Cortex of kidney (tissue), 1 donor: ENCODE measurements at places on chromosomes 16 and 17.

- DNase-seq, result no peak
Observed at GRCh38 chr16:28140788-28141618, 70.8 kb downstream of the XPO6 start.

GRCh38 chr17:62935523-62935922 lies 30.5 kb upstream of the TANC2 start:
- DNase-seq, result no peak

- DNase-seq, result no peak
Observed at GRCh38 chr17:60792250-60792898, 114.7 kb downstream of the BCAS3 start.

DNA sequence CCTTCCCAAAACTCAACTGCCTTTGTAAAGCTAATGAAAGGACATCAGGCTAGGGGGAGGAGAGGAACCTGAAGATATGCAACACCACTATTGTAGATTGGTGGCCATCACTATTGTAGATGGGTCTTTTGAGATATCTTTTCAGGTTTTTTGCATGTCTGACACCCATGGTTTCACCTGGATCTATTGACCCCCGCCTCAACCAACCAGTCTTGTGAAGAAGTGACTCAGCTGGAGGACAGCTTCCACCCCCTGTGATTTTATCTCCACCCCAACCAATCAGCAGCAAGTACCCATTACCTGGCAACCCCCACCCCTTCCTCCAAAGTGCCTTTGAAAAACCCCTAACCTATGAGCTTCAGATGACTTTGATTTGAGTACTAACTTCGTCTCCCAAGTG lies 382.6 kb upstream of the GOT2 start:
- no peak for DNase-seq

DNA sequence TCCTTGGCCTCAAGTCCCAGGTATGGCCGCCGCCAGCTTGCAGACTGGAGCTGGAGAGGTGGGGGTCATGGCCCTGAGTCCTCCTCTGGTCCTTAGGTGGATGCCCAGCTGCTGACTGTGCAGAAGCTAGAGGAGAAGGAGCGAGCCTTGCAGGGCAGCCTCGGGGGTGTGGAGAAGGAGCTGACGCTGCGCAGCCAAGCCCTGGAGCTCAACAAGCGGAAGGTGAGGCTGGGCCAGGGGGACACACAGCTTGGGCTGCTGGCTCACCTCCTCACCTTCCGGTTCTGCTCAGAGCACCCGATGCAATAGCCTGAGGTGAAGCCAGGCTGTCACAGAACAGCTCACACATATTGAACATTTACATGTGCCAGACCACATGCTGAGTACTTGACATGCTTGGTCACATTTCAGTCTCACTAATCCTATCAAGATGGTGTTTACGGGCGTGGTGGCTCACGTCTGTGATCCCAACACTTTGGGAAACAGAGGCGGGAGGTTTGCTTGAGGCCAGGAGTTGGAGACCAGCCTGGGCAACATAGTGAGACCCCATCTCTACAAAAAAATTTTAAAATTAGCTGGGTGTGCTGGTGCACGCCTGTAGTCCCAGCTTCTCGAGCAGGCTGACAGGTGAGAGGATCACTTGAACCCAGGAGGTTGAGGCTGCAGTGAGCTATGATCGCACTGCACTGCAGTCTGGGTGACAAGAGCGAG lies 7.4 kb downstream of the RNF40 start:
- DNase-seq, result no peak

- DNase-seq, result no peak
Observed at GRCh38 chr17:32596628-32597027, 109.8 kb downstream of the CDK5R1 start.

DNA sequence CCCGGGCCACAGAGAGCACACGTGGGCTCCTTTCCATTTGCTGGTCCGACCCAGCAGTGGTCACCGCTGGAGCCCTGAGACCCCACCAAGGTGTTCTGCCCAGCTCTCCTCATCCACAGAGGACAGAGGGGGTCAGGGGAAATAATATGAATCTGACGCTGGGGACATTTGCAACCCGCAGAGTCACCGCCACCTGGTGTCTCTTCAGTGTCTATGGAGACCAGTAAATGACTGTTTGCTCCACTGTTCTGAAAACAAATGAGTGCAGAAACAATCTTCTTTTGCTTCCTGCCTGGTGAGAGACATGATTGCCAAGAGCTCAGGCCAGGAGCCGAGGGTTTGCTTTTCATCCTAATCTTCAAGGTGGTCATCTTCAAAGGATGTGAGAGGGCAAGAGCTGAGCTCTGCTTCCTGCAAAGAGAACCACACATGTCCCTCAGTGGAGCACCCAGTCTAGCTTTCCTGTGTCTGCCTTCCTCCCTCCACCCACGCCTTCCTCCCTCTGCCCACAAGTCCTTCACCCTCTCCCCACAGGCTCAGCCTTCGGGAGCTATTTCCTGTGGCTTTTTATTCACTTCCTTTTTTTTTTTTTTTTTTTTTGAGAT lies 14.7 kb upstream of the KLHDC4 start:
- DNase-seq, result no peak

DNA sequence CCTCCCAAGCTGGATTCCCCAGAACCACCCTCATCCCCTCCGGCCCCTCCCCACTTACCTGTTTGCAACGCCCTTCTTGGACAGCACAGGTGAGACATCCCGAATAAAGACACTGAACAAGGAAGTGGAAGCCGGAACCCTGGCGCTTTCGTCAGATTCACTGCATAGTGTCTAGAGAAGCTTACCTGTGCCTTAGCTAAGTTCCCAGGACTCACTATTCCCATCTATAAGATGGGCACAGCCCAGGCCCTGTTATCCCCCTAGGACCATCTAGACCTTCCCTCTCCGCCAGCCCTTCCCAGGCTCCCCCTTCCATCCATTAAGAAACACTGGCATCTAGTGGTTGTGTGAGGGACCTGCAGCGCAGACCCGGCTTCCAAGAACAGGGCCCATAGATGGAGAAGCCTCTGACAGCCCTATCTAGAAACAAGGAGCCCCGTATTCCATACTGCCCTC lies 26.9 kb upstream of the RPL38 start:
- no peak for DNase-seq

GRCh38 chr16:27811881-27812280 lies 251.6 kb downstream of the GSG1L start:
- no peak for DNase-seq

DNA sequence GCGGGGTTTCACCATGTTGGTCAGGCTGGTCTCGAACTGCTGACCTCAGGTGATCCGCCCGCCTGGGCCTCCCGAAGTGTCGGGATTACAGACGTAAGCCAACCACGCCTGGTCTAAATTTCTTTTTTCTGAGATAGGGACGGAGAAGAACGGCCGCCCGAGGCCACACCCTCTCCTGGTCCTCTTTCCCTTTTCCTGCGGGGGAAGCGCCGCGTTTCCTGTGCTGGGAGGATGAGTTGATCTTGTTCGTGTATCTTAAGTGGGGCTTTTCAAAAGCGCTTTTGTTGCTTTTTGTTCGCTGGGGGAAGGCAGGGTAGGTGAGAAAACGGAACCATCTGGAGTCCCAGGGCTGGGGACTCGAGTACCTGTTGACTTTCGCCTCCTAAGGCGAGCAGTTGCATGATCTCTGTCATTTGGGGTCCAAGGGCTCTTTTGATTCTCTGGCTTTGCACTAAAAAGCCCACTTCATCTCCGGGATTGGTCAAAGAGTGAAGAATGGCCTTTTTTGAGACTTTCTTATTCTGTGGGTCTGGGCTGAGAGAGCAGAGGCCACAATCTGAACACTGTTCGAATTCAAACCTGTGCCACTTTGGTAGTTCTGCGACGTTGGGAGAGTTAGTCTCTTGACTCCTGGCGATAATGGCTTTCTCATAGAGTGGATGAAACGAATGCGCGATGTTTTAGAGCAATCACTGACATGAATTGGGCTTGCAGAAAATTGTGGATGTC lies 1.3 kb downstream of the FUS start:
- no peak for DNase-seq

- no peak for DNase-seq
Observed at GRCh38 chr17:57600074-57600473, 145.0 kb downstream of the CCDC182 start.

DNA sequence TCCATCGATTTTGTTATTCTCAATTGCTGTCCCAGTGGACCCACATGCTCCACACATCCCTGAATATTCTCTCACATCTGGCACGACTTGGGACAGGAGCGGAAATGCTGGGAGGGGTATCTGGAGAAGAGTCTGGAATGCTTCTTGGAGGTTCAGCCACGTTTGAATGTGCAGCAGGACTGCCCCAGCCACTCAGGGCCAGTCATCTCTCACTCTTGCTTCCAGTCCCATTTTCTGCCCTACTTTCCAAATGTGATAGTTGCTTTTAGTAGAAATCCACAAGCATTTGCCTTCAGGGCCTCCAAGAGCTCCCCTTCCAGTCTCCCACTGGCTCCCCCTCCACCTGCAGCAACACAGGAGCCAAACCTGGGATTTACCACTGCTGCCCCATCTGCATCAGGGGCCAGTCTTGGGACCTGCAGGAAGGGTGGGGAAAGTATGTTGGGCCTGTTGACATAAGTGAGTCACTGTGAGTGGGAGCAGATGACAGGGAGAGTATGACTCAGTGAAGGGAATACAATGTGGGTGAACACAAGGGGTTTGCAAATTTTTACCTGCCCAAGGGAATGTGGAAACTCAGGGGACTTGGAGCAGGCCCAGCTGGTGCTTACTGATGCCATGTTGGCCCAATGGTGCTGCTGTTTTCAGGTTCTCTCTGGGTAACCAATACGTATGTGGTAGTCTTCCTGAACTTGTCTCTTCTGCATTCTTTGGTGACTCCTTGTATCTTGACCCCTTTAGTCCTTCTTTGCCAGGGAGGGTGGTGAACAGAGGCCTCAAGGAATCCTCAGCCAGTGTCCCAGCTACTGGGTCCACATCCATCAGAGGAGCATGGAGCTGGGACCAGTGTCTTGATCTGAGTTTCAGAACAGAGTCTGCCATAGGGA lies 78.8 kb upstream of the CRHR1 start:
- no peak for DNase-seq

DNA sequence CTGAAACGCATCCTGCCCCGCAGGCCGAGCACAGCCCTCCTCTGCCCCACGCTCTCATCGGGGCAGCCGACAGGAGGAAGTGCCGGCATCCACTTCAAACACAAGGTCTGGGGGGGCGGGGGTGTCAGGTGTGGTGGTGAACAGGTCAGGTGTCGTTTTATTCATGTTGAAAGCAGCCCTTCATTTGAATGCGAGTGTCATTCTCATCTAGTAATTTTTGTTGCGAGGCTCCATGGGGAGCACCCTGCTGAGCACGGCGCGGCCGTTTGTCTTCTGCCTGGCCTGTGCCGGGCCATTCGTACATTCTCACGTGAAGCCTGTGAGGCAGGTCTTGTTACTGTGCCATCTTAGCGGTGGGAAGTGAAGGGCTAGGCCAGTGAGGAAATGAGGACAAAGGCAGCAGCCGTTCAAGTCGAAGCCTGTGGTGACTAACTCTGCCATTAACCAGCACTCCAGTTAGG lies 1.9 kb downstream of the ACSF3 start:
- DNase-seq, result no peak

DNA sequence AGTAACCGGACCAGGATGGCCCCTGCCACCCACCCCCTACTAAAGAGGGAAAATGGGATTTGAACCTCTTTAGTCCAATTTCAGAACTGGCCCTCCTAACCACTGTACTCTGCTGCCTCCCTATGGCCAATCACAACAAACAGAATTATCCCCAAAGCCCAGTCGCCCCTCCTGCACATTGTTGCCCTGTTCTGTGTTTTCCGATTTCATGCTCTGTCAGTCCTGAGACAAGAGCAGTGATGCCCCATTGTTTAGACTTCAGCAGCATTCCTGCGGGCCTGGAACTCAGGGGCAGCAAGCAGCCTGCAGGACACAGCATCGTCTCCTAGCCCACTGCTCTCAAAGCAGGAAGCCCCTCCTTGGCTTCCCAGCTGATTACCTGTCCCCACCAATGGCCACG lies 20.5 kb upstream of the KLHL11 start:
- no peak for DNase-seq

- no peak for DNase-seq
Observed at GRCh38 chr17:29149431-29150064, 30.6 kb downstream of the MYO18A start.

GRCh38 chr16:10770907-10771306 lies 27.3 kb downstream of the NUBP1 start:
- DNase-seq, result no peak

DNA sequence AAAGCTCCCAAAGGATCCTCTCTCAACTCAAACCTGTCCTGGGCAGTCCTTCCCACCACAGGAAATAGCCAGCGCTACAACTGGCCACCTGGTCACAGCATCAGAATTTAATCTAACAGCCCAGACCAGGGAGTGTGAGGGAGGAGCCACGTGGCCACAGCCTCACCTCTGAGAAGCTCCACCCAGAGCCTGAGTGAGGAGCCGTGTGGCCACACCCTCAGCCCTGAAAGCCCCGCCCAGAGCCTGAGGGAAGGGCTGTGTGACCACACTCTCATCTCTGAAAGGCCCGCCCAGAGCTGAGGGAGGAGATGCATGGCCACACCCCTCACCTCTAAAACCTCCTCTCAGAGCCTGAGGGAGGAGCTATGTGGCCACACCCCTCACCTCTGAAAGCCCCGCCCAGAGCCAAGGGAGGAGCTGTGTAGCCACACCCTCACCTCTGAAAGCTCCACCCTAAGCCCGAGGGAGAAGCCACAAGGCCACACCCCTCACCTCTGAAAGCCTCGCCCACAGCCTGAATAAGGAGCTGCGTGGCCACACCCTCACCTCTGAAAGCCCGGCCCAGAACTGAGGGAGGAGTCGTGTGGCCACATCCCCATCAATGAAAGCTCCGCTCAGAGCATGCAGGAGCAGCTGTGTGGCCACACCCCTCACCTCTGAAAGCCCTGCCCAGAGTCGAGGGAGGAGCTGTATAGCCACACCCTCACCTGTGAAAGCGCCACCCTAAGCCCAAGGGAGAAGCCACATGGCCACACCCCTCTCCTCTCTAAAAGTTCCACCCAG lies 28.6 kb downstream of the SLC38A8 start:
- no peak for DNase-seq

GRCh38 chr17:35842239-35842638 lies 26.5 kb downstream of the HEATR9 start:
- DNase-seq, result no peak

GRCh38 chr17:46730679-46731078 lies 87.8 kb downstream of the WNT3 start:
- no peak for DNase-seq

- no peak for DNase-seq
Observed at GRCh38 chr17:32755045-32755805, 121.7 kb downstream of the MYO1D start.

- DNase-seq, result no peak
Observed at GRCh38 chr17:10739386-10739785, 9.6 kb upstream of the TMEM220 start.

GRCh38 chr17:3657874-3658783 lies 10.2 kb downstream of the TAX1BP3 start:
- no peak for DNase-seq

DNA sequence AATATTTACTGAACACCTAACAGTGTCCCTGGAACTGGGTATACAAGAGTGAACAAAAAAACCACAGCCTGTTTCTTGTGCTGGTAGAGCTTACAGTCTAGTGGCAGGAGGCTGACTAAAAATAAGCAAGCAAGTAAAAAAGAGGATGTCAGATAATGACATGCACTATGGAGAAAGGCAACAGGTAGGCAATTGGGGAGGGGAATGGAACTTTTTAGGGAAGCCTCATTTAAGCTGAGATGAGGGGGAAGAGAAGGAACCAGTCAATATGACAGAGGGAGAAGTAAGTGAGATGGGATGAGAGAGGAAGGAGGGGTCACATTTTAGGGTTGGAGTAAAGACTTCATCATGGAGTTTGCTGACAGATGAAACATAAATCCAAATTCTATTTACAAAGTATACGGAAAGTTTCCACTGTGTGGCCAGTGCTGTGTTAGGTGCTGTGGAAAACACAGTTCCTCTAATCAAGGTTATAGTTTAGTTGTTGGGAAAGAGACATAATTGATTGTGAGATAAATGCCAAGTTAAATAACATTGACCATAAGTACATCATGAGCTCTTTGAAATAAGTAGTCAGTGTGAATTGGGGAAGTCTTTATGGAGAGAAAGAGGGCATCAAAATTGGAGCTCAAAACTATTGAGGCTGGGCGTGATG lies 251.4 kb downstream of the FTO start:
- no peak for DNase-seq
